Stimulated activated CD8-positive, alpha-beta memory T cell treated with anti-CD3 and anti-CD28 coated beads, Interleukin-2, amount 100 ng/mL, for 1 hour (primary cell): ENCODE measurements at places on chromosomes 5 and 9.

GRCh38 chr5:167709625-167710024 lies 581.8 kb upstream of the WWC1 start:
- no peak for DNase-seq

DNA sequence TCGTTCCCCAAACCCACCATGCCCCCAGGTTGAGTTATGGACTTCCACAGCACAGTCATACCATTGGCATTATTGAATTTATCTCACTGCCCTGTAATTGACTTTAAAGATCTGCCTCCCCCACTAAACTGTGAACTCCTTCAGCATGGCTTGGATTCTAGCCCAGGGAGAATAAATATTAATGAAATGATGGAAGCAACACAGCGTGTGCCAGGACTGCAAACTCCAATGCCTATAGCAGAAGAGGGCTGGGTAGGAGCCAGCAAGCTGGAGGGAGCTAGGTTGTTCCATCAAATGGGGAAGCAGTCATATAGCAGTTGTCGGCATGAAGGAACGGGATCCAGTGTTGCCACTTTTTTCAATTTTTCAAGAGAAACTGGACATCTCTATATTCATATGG lies 69.0 kb upstream of the MSX2 start:
- no peak for DNase-seq

DNA sequence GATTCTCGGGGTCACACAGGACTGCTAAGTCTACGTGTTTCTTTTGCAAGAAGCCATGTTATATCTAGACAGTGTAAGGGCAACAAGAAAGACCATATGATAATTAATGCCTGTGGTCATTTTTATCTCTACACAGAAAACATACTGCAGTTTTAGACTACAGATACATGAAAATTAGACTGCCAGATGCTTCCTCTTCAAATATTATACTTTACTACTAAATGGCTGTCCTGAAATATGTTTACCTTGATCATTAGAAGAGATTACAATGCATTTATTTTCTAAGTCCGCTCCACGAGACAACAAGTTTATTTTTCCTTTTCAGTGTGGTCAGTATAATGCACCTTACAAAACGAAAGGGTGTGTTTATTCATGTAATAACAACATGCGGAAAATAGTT lies 147.6 kb downstream of the KIAA0825 start:
- no peak for DNase-seq

GRCh38 chr5:100232736-100233135 lies 302.4 kb upstream of the FAM174A start:
- DNase-seq: no peak

DNA sequence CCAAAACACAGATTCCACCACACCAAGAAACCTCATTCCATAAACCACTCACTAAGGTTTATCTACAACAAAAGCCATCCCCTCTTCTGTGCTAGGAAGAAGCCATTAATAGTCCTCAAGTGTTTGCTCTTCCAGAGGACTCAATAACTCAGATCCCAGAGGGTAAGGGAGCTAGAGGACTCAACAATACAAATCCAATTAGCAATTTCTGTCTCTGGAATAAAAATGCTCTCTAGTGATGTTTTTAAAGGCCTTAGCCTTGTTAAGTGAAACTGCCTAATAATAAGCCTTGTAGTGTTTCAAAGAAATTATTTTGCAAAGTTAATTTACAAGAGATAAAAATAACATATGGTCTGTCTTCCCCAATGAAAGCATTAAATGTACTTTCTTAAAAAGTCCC lies 942.4 kb downstream of the CDH12 start:
- no peak for DNase-seq

- DNase-seq: no peak
Observed at GRCh38 chr9:2125906-2126305, 110.8 kb downstream of the SMARCA2 start.

DNA sequence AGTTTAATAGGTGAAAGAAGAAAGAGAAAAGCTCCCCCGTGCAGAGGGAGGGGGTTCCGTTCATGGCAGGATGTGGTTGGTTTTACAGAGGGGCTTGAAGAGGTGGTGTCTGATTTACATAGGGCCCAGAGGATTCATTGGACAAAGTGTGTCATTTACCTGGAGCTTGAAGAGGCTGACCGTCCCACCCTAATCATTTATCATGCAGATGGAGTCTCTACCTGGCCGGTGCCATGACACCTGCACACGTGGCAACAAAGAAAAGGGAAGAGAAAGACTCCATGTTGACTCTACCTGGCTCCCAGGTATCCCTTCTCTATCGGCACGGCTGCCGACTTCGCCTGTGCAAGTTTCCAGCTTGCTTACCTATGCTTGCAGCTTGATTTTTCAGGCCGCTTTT lies 35.3 kb upstream of the PRRC2B start:
- DNase-seq: no peak

- DNase-seq: no peak
Observed at GRCh38 chr5:175328176-175328575, 115.8 kb downstream of the DRD1 start.

GRCh38 chr9:134172198-134173126 lies 8.1 kb upstream of the RNU6ATAC start:
- DNase-seq: no peak
